ENCODE measurements at places on chromosomes 3 and 15. TPM values are rescaled to one million over a fixed set of nuclear protein-coding genes. Genes with fewer than 3 reads are reported as not detected.

Gene RHCG
- 70.4 TPM for total RNA-seq

Gene PLA2G4D
- not detected for total RNA-seq

DNA sequence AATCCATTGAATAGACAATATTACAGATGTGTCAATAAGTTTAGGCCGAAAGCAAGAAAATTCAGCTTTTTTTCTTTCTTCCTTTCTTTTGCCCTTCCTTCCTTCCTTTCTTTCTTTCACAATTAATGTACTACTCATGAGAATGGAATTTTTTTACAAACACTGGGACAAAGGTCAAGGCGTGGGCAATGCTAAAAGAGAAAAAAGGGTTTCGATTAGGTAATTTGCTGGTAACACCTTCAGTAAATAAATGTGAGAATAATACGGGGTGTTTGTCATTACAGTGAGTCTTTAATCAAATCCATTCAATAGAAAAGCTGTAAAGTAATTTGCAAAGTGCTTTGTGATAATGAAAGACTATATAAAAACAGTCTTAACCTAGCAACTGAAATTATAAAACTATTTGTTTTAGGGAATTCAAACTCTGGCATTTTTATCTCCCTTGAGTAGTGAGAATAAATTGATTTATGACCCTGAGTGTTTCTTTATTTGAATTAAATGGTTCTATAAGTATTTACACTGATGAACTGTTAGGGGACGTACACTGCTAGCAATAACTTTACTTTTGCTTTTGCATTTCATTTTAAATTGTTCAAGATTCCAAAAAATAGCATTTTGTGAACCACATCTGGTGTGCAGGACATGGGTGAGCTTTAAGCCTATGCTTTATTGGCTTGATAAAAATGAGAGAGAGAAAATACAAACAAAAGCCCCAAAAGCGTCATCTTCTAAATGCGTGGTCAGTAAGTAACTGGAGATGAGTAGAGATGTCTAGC, 104.2 kb upstream of the THRB start:
- DNase-seq = no peak

DNA sequence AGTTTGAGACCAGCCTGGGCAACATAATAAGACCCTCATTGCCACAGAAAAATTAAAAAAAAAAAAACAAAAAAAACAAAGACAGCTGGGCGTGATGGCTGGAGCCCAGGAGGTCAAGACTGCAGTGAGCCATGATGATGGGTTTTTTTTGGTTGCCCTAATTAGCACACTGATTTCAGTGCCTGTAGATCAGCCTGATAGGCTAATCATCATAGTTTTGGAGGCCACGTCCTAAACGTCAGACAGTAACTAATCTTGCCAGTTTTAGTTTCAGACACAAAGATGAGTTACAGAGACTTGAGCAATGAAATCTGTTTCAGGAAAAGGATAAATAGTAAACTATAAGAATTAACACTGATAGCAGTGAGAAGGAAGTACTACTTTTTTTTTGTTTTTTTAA, 55.4 kb downstream of the LRCH3 start:
- DNase-seq = no peak

DNA sequence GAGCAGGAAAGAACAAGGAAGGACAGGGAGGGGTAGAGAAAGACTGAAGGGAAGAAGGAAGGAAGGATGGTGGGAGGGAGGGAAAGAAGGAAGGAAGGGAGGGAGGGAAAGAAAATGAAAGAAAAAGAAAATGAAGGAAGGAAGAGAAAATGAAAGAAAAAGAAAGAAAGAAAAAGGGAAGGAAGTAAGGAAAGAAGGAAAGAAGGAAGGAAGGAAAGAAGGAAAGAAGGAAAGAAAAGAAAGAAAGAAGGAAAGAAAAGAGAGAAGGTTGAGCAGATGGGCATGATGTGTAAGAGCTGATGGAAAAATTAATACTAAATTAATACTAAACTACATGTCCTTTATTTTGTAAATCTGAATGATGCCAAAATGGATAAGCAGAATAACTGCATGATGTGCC, 418.3 kb upstream of the CDIN1 start:
- DNase-seq = no peak

DNA sequence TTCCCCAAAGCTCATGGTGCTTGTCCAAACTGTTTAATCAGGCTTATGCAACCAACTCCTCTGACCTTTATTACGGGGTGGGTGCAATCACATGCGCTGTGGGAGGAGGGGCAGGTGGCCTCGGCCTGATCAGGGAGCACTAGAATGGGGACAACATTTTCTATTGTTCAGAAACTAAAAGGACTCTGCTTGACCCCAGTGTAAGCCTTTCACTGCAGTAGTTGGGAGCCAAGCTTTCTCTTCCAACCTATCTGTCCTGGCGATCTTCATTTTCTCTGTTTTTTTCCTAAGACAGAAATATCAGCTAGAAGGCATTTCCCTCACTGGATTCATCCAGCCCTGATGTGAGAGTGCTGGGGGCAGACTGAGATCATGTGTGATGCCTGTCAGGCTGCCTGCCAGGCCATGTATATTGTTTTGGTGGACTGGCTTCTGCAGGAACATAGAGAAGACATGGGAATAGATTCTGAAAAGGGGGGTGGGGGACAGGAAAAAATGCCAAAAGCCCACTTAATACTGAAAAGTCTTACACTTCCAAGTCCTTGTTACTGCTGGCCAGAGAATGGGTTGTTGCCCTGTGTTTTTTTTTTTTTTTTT, 627.0 kb upstream of the TBL1XR1 start:
- peak; percentile 73 for DNase-seq

GRCh38 chr15:31330836-31331235, 4.2 kb downstream of the KLF13 start:
- no peak for DNase-seq

DNA sequence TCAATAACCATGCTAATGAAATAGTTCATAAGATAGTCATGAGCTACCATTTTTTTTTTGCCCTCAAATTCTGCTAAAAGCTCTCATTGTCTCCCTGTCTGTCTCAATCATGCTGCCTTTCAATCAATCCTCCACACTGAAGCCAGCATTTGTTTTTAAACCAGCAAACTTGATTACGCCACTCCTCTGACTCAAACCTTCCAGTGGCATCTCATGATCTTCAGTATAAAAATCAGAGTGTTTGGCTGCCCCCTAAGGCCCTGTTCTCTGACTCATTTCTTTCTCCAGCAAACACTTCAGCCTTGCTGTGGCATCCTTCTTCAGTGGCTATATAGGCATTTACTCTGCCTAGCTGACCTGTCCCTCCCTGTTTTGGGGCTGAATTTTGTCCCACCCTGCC, 36.0 kb upstream of the EOMES start:
- DNase-seq = no peak

DNA sequence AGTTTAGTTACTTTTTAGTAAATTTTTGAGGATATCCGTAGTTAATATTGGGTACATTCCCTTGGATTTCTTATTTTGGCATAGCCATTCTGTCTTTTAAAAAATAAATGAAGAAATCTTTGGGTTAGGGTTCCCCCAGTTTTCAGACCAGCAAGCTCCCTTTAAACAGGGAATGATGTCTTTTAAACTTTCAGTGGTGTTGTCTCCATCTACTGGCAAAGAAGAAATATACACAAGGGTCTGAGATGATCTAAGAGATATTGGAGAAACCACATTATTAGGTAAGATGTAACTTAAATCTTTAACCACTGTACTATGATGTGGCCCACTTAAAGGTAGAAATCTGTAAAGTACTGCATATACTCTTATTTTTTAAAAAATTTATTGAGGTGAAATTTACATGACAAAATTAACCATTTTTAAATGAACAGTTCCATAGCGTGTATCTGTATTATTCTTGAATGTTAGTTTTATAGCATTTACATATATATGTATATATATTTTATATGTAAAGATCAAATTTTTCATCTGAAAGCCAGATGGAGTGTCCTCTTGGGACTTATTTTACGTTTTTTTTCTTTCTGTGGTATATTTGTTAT, 35.1 kb upstream of the EIF3J start:
- DNase-seq = peak; percentile 58

- no peak for DNase-seq
These were observed 221.2 kb downstream of the IGSF11 start for GRCh38 chr3:118813472-118813871.

GRCh38 chr15:59751552-59752413, 62.7 kb upstream of the BNIP2 start:
- no peak for DNase-seq

DNA sequence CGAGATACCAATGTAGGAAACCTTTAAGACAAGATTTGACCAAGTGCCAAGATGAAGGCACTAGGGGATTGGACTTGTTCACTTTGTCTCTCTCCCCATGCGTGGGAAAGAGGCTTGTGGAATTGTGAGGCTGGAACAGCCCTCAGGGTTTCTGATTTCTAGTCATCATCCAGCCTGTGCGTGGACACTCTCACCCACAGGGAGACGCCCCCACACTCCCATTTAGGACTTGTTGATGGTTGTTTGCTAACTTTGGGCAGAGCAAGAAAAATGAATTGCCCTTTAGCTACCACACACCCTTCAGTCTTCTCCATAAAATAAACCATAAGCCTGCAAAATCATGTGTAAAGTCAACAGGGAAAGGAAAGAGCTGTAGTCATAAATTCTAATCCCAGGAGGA, 18.4 kb downstream of the ACKR2 start:
- no peak for DNase-seq

Measured in tongue (tissue), 3 donors.